ENCODE measurements at places on chromosomes 5 and 9. TPM values are rescaled to one million over a fixed set of nuclear protein-coding genes. Genes with fewer than 3 reads are reported as not detected.
A peak's percentile ranks its signal among the peaks of the same experiment; 100 is the strongest.

DNA sequence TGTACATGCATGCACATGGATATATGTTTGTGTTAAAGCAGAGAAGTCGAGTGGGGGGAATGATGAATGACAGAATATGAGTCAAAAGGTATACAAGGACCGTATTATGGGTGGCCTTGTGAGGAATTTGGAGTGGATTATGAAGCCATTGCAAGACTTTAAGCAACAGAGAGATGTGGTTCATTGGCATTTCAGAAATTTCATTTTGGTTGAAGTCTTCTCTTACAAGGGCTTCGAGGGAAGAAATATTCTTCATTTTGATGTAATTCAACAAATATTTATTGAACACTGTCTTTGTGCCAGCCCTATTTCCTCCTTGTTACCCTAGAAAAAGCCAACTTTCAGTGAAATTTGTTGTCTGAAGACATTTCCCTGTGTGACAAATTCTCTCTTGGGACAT, 83.9 kb upstream of the SLCO6A1 start:
- no peaks in the 10 kb centered on the region for H3K4me1 ChIP-seq
- no peak overlapping the region for H3K4me3 ChIP-seq

DNA sequence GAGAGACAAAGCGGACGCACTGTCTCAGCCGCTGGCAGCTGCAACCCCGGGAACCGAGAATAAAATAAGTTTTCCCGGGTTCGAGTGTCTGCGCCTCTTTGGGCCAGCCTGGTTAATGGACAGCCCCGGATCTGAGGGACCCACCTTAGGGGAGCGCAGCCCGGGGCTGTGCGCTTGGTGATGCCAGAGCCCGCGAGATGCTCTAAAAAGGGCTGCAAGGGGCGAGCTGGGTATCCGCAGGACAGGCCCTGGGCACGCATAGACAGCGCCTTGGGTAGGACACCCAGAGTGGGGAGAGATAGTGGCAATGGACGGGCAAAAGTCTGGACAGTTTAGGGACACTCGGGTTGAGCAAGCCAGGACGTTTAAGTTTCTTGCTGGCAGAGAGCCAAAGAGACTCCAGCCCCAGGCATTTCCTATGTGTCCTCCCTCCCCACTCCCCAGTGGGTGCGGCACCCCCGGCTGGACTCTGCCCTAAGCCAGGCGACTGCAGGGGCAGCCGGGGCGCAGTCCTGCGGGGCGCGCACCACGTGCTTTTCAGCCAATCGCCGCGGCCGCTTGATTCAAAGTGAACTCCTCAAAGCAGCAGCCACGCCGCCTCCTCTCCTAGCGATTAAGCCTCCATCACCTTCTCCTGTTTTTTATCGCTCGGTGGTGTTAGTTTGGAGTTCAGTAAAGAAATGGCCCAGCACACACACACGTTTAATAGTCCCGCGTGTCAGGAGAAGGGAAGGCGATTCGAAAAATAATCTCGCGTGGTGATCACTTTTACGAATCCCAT, 616 bp upstream of the ENC1 start:
- H3K36me3 ChIP-seq, result no peaks in the 10 kb centered on the region
- no peaks in the 10 kb centered on the region for H3K27me3 ChIP-seq
- peaks cover 32% of the 10 kb centered on the region for H3K4me1 ChIP-seq
- DNase-seq, result peak; percentile 94

BTNL3 gene
- 0.14 TPM for total RNA-seq

DNA sequence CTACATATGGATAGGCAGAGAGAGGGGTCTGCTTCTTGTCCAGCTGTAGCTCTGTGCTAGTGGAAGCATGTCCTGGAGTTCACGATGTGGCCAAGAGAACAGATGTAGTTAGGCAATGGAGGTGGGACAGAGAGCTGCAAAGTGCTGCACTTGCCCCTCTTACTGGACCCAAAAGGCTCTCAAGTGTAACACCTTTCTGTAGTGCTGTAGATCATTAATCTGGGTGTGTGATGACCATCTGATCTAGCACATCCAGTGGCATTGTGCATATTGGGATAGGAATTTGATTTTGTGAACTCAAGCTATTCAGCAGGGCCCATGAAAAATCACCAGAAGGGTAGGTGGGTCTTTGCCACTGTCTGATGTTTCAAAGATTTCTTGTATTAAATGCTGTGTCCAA, 151.4 kb downstream of the KDM4C start:
- H3K4me3 ChIP-seq, result no peak overlapping the region
- DNase-seq, result no peak

- no peak overlapping the region for H3K4me3 ChIP-seq
- no peaks in the 10 kb centered on the region for H3K27me3 ChIP-seq
- no peaks in the 10 kb centered on the region for H3K36me3 ChIP-seq
- no peak for DNase-seq
Measured at GRCh38 chr9:124238546-124239140, 19.1 kb upstream of the NEK6 start.

TTF1 gene
- 12.9 TPM for total RNA-seq

- H3K4me3 ChIP-seq, result no peak overlapping the region
- no peaks in the 10 kb centered on the region for H3K36me3 ChIP-seq
- H3K27ac ChIP-seq, result no peak overlapping the region
- no peak for DNase-seq
- H3K4me1 ChIP-seq, result no peaks in the 10 kb centered on the region
- no peaks in the 10 kb centered on the region for H3K27me3 ChIP-seq
Measured at GRCh38 chr5:126438267-126438666, 15.1 kb downstream of the GRAMD2B start.

DNA sequence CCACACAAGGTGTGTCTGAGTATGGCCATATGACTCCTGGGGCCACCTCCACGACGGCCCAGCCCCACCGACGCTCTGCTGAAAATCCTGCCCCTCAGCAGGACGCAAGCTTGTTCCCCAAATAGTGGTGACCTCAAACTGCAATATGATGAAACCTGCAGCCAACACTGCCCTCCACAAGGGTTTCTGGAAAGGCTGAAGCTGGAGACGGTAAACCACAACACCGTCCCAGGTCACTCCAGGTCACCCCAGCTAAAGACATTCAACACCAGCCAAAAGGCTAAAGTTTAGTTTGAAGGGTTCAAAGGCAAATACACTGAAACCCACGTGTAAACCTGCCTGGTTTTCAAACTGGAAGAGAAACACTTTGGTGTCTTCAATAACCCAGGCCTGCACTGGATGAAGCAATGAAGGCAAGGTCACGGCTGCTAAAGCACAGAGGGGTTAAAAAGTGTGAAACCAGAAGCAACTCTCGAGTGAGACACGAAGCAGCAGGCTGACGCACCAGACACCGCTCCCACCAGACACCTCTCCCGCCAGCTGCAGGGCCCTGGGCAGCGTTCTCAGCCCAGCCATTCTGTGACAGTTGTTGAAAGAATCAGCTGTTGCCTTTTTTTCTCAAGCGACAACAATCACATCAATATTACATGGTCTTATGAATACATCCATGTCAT, 1.8 kb upstream of the LHX3 start:
- no peak overlapping the region for H3K27ac ChIP-seq
- DNase-seq, result no peak
- H3K4me3 ChIP-seq, result no peak overlapping the region
- H3K36me3 ChIP-seq, result no peaks in the 10 kb centered on the region

DNA sequence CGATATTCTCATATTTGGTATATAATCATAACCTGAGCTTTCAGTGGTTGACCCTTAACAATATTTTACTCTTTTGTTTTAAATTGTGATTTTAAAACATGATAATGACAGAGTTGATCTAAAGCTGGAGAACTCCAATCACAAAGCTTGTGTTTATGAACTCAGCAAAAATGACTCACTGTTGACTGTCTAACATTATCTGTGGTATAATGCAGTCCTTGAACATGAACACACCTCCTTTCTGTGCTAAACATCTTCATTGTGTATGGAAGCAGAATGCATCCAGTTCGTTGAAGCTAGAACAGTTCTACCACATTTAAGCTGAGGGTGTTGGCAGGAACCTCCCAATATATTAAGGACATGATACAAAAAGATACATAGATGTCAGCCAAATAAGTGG, 1030.2 kb upstream of the SEMA6A start:
- H3K27me3 ChIP-seq, result no peaks in the 10 kb centered on the region
- H3K4me1 ChIP-seq, result no peaks in the 10 kb centered on the region
